H7 (cell line): ENCODE measurements at places on chromosomes 7 and 10. TPM values are rescaled to one million over a fixed set of nuclear protein-coding genes. Genes with fewer than 3 reads are reported as not detected.

- DNase-seq, result no peak
These were observed 109.2 kb downstream of the ARHGAP12 start for GRCh38 chr10:31819391-31819820.

DNA sequence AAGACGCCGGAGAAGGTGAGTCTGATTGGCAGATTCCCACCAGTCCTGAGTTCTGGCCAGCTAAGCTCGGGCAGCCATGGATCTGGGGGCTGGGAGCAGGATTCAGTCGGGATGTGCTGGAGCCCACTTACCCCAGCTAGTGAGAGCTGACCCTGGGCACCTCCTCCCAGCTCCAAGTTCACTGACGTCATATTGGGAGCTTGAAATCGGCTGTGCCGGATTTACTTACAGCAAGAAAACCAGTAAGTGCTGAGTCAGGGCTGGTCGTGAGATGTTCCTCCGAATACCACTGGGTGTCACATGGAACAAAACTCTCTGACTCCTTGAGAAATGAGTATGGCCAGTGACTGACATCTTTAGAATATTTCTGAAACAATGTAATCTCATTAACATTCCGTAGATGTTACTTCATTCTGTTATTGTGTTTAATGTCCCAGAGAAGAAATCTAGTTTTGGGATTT lies 621.2 kb downstream of the SDK1 start:
- peak; percentile 56 for DNase-seq

GRCh38 chr7:155804897-155805825 lies 7.1 kb downstream of the SHH start:
- DNase-seq, result peak; percentile 98

DNA sequence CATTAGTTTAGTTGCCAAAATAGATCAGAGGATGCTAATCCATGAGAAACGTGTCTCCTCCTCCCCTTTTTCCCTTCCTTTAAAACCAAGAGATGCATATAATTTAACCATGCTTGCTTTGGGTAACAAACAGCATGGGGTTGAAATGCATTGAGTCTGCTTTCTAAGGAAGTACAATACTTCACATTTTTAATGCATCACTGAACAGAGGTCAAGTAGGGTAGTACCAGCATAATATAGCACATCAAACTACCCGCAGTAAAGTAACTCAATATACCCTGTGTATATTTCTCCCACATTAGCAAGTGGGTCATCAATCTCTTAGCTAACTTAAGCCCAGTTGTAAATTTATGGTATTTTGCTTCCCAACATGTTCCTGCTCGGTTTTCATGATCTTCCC lies 239.3 kb upstream of the SEMA3C start:
- no peak for DNase-seq

DNA sequence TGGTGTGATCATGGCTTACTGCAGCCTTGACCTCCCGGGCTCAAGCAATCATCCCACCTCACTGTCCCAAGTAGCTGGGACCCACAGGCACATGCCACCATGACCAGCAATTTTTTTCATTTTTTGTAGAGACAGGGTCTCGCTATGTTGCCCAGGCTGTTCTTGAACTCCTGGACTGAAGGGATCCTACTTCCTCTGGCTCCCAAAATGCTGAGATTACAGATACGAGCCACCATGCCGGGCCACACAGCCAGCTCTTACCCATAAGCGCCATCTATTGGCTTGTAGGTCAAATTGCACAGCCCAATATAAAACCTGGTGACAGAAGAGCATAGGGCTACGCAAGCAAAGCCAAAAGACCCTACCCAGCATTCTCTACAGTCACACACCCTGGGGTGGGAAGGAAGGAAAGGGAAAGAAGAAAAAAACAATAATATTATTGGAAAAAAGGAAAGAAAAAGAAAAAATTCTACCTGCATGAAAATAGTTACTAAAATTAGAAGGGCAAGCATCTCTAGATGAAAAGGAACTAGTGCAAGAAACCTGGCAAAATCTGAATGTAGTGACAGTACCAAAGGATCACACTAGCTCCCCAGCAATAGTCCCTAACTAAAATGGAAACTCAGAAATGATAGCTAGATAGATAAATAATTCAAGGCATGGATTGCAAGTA lies 29.4 kb upstream of the AMPH start:
- peak; percentile 59 for DNase-seq

DNA sequence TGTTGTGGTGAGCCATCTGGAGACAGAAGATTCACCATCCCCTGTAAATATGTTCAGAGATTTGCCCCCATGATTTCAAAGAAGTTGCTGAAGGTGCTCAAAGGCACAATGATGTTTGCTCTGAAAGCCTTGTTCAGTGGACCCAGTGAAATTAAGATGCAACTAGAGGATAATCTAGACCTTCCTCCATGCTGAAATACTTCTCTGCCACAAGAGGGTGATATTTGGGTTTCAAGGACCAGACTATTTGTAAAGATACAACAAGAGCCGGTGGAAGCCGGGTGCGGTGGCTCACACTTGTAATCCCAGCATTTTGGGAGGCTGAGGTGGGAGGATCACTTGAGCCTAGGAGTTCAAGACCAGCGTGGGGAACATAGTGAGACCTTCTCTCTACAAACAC lies 13.5 kb upstream of the MSRB2 start:
- no peak for DNase-seq

DNA sequence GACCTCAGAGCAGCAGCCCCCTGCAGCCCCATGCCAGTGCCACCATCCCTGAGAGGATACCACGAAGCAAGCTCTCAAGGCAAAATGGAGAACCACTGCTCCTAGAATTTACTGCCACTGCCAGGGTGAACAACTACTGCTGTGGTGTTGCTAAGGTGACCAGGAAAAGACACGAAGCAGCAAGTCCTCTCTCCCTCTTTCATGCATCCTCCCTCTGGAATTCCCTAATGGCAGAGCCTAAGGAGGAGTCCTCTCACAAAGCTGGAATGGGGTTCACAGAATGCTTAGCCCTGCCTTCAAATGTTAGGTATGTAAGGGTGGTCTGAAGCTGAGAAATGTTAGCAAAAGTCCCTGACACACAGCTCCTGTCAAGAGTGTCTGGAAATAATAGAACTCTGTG lies 35.8 kb upstream of the NPSR1 start:
- DNase-seq, result no peak

GRCh38 chr7:69677881-69678493 lies 79.7 kb downstream of the AUTS2 start:
- DNase-seq, result no peak

GRCh38 chr7:100432053-100432452 lies 2.4 kb downstream of the MEPCE start:
- no peak for DNase-seq

DNA sequence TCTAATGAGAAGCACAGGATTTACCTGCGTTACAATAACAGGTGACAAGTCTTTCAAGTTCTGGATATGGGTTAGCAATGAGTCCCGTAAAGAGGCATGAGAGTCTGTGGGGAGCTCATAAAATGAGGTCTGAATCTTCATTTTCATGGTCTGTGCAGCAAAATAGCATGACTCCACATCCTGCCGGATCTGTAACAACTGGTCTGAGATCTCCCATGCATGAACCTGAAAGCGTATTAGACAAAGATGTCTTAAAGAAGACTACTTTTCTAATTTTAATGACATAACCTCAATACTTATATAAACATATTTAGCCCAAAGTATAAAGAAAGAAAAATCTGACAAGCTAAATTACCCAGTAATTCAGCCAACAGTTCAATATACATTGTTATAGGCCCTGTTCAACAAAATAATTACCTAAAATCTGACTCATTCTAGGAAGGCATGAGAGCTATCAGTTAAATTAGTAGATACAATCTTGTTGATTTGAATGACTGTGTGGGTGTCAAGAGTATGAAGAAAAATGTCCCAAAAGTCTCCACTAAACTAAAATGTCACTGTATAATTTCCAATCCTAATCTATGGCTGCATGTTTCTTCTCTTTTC lies 36.9 kb downstream of the TNPO3 start:
- DNase-seq, result no peak

DNA sequence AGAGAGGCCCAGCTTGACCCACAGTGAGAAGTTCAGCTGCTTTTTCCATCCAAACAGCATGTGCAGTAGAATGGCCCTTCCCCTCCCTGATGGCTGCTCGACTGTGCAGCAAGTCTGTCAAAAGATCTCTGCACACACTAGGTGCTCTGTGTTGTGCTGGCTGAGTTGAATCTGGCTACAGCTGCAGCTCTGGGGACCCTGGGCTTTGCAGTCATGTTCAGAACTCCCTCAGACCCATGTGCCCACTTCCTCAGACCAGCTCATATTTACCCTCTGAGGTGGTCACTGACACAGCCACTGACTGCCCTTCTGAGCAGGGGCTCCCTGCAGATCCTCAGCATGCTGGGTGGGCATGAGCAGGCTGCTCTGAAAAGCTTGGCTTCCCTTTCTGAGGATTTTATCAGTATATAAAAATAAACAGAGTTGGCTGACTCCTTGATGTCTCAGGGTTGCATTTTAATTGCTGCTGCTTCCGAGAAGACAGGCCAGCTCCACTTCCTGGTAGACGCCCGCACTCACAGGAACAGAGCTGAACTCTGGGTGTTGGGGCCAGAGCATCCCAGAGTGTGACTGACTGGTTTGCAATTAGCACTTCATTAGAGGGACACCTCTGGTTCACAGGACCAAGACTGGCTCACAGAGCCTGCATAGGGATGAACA lies 507.9 kb downstream of the RPS24 start:
- DNase-seq, result no peak

DNA sequence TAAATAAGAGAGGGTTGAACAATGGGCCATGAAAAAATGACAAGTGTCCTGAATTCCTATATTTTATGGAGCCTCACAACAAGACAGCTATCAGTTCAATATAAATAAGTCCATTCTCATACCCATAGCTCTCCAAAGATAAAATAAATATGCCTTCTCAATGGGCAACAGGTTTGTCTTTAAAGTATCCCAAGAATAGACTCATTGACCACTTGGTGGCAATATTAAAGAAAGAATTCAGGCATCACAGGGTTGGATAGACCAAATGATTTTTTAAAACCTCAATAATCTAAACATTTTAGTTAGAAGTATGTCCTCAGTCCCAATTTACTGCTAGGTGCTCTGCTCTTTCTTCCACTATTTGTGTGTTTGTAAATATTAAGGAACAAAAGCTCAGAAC lies 165.1 kb upstream of the WNT16 start:
- DNase-seq, result no peak

GRCh38 chr10:88889559-88890337 lies 9.7 kb downstream of the STAMBPL1 start:
- DNase-seq, result no peak

DNA sequence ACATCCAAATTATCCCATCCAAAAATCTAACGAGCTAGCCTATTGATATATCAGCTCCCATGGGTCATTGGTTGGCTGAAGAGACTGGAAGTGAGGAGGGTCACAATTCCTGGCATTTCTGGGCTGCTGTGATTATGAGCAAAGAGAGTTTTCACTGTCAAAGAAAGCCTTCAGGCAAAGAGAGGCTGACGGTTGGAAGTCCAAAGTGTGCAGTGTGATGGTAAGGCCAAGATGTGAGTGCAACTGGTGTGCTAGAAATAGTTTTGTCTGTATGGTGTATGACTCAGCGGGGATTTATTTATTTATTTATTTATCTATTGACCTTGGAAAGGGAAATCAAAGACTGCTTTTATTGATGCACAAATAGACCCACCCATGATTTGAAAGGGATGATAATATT lies 75.0 kb downstream of the AASS start:
- DNase-seq, result no peak

DNA sequence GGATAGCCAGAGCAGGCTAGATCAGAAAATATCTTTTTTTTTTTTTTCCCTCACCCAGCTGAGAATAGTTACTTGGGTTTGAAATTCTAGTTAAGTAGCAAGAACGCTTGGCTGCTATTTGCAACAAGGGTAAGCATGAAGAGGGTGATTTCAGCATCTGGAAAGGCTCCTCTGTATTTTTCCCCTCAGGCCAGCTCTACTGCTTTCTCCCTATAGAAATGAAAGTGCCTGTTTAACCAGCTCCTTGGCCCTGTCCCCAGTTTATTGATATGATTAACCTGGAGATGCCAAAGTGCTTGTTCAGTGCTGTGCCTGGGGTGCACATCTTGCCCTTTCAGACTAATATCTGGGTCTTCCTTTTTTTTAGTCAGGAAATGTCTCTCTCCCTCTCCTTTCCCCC lies 37.1 kb downstream of the AP3M1 start:
- DNase-seq, result no peak

- DNase-seq, result peak; percentile 56
These were observed 24.9 kb upstream of the KNDC1 start for GRCh38 chr10:133135116-133135465.

DNA sequence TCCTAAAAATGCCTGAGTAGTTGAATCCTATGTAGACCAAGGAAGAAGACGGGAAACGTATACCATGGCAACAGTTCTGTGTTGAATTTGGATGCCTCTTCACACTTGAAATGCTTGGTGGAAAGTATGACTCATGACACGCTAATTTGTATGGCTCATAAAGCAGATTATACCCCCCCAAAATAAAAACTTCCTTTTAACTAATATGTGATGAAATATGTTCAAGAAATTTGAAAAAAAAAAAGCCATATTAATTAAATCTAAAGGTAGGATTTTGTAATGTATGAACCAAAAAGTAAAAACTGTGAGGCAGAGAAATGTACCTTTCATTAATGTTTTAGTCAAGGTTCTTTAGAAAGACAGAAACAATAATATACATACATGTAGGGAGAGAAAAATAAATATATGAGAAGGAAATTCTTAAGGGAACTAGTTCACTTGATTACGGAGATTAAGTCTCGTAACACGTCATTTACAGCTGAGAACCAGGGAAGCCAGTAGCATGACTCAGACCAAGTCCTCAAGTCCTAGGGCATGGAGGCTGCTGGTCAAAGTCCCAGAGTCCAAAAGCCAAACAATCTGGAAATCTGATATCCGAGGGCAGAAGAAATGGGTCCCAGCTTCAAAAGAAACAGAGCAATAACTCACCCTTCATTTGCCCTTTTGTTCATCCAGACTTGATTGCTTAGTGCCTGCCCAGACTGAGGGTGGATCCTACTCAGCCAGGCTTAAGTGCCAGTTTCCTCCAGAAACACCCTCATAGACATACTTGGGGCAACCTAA lies 485.1 kb downstream of the SEMA3D start:
- DNase-seq, result no peak

DNA sequence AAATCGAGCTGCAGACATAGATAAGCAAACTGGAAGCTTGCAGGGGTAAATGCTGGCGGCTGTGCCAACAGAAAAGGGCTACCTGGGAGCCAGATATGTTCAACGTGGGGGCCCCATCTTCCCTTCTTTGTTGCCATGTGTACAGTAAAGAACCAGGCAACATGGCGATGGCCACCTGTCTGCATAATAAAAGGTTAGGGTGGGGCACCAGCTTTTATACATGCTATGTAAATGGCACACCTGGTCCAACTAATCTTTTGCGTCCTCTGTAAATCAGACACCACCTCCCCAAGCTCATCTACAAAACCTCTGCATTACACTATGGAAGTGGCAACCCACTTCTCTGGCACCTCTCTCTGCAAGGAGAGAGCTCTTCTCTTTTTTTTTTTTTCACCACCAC lies 13.9 kb downstream of the BUD31 start:
- DNase-seq, result no peak

GRCh38 chr7:46814516-46815250 lies 767.2 kb downstream of the TNS3 start:
- DNase-seq, result no peak

GRCh38 chr7:136278057-136278456 lies 300.9 kb upstream of the MTPN start:
- no peak for DNase-seq

GRCh38 chr7:137772316-137772715 lies 74.5 kb downstream of the DGKI start:
- no peak for DNase-seq

- DNase-seq, result peak; percentile 66
These were observed 133.0 kb downstream of the CYP26A1 start for GRCh38 chr10:93206652-93207051.

Gene MAP3K8
- 10.5 and 12.9 TPM in 2 replicates for total RNA-seq

Gene ODAD2
- total RNA-seq, result 6.7 and 7.6 TPM in 2 replicates

Gene VGF
- total RNA-seq, result 12.0 and 22.5 TPM in 2 replicates

Gene LZTS2
- total RNA-seq, result 107 and 108 TPM in 2 replicates

Gene IL2RA
- not detected in 2 replicates for total RNA-seq

Gene PGAM2
- total RNA-seq, result 2.7 and 4.5 TPM in 2 replicates

Gene VAX1
- 0.62 and 0.81 TPM in 2 replicates for total RNA-seq
